ENCODE measurements at places on chromosomes 13 and 19. TPM values are rescaled to one million over a fixed set of nuclear protein-coding genes. Genes with fewer than 3 reads are reported as not detected.

DNA sequence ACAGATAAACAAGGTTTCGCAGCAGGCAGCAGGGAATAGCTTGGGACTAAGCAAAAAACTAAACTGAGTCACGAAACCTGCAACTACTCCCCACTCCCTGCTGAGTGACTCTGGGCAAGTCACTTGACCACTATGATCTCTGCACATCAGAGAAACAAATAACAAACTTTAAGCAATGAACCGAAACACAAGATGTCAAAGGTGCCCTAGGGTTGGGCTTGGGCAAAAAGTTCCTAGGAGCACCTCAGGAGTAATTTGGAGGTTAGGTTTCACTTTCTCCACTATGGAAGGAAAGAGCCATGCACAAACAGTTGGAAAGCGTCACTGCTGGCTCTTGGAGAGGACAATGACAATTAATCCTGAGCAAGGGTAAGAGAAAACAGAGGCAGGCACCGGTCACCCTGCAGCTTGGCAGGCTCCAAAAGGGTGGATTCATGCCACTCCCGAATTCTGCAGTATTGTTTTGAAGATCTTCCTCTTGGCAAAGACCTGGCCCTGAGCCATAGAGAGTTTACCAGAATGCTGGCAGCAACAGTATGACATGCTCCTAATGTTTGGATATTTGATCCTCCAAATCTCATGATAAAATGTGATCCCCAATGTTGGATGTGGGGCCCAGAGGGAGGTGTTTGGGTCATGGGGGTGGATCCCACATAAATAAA is 60.3 kb downstream of the CRYL1 start:
- ATAC-seq = no peak

LRRC4B gene
- total RNA-seq = not detected

PRRG2 gene
- total RNA-seq = 3.8 TPM

GRCh38 chr13:107461751-107462150 is 753.6 kb downstream of the LIG4 start:
- no peak for ATAC-seq

IGFL1 gene
- total RNA-seq = not detected

- ATAC-seq = no peak
Observed at GRCh38 chr13:100917011-100917410, 242.4 kb upstream of the TMTC4 start.

GRCh38 chr13:48456546-48456945 is 43.6 kb upstream of the LPAR6 start:
- no peak for ATAC-seq

GRCh38 chr13:75217949-75218348 is 264.0 kb downstream of the TBC1D4 start:
- ATAC-seq = no peak

GRCh38 chr13:107330484-107330883 is 762.5 kb upstream of the ARGLU1 start:
- no peak for ATAC-seq

S1PR2 gene
- total RNA-seq = 7.9 TPM

ZNF302 gene
- total RNA-seq = 7.7 TPM

TECR gene
- 139 TPM for total RNA-seq

- ATAC-seq = no peak
Observed at GRCh38 chr13:45219938-45220375, 19.1 kb upstream of the KCTD4 start.

DNA sequence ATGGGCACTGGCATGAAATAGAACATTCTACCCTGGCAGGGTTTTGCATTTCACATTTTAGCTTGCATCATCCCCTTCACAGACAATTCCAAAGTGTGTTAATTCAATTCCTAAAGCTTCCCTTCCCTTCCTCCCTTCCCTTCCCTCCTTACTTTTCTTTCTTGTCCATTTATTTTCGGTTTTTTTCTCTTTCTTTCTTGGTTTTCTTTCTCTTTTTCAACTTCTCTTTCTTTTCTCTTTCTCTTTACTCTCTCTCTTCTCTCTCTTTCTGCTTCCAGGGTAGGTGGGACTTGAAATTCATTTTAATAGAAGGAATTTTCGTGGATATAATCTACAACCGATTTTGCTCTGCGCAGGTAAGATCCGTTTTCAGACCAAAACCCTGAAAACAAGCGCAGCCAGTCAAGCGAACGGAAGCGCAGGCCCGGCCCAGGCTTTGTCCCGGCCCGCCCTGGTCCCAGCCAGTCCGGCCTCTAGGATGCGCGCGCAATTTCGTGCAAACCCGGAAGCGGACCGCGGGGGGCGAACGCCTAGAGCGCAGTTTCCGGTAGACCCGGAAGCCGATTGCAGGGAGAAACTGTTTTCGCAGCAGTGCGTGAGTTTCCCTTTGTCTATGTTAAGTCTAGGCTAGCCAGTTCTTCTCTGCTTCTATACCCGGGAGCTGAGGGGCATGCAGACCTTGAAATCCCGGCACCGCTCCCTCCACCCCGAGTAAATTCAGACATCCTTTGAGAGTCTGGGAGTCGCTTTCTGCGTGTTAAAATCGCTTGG is at the start of gene ZNF528:
Gene ZNF528 (plus strand): TSS at position 540 of the 771 bp plus-strand sequence. CDS start 4,165 bp downstream, outside the sequence.
- peak; percentile 100 for ATAC-seq

DNA sequence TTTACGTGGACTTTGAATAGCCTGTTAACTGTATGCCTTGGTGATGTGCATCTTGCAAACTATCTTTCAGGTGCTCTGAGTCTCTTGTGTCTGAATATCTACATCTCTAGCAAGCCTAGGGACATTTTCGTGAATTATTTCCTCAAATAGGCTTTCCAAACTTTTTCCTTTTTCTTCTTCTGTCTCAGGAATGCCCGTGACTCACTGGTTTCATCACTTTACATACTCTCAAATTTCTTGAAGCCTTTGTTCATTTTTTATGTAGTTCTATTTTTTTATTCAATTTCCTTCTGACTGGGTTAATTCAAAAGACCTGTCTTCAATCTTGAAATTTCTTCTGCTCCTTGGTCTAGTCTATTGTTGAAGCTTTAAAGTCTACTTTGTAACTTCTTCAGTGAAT is 332.2 kb downstream of the OXGR1 start:
- no peak for ATAC-seq

DNA sequence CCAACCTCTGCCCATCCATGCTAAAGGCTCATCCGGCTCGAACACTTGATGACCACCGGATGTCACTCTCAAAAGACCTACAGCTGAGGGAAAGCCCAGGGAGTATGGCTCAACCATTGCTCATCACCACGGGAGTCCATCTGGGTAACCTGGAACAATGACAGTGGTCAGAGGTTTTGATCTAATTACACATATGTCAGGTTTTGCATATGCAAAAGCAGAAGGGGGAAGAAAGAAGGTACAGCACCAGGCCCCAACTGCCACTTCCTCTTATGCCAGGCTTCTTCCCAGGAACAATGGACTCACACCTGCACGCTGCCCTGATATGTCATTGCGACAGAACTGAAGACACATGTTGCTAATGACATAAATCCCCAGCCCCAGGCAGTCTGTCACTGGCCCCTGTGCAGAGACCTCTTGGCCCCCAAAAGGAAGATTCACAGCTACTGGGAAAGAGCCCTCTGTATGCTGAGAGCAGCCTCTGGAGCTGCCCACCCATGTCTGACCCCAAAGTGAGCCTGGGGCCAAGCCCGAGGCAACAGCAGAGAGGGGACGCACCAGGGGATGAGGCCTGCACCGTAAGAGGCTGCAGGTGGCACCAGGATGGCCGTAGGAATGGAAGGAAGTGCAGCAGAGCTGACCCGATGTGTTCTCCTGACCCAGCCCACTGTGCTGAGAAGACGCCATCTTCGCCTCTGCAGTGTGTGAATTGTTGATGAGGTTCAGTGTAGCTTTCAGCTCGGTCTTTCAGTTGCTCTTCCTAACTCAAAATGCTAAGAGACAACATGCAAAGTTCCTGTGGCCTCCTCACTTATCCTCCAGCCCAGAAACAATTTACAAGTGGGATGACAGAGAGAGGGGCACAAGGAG is 26.3 kb downstream of the EPS15L1 start:
- ATAC-seq = peak; percentile 56

DNA sequence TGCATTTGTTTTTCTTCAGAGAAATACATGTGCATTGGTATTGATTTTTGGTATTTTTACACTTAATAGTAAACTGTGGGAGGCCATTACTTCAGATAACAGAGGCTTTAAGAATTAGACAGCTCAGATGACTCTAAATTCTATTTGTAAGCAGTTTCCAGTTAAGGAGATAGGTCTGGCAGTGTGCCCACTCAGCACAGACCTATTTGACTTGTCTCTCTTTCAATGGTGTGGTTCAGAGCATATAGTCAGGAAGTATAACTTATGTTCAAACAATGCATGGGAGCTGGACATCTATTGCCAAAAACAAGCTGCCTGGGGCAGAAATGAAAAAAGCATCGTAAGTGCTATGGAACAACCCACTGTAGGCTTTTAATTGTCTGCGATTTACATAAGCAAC is 370.7 kb downstream of the HS6ST3 start:
- no peak for ATAC-seq

- no peak for ATAC-seq
Observed at GRCh38 chr19:5247957-5248705, 92.5 kb downstream of the PTPRS start.

SEMA6B gene
- total RNA-seq = 0.05 TPM

DNA sequence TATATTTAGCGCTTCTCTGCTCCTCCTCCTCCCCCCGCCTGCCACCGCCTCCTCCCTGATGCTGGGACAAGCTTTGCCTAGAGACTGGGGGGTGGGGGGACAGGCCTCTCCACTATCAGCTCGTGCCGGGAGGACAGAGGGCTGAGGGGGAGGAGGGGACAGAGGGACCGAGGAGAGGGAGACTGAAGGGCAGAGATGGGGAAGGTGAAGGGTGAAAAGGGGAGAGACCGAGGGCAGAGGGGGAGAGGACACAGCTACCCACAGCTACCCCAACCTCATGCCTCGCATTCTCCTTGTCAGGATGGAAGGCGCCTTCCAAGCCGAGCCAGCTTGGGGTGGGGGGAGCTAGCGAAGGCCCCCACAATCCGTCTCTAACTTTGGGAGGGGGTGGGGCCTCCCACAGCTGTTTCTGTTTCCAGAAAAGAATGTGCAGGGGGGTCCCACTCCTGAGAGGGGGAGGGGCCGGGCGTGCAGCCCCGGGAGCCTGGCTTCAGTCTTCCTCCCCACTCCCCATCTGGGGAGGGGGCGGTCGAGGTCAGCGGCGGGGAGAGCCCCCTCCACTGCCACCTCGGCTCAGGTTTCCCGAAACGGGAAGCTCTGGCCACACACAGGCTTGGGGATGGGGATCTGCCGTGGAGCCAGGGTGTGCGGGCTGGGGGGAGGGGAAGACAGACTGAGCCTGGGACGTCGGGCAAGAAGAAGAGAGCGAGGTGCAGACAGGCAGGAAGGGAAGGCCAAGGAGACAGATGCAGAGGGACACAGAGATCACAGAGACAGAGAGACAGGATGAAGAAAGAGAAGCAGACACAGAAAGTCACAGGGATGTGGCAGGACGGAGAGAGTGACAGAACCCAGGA is 1.6 kb downstream of the DACT3 start:
- no peak for ATAC-seq

ABHD17A gene
- total RNA-seq = 109 TPM

KCNC3 gene
- total RNA-seq = 18.8 TPM

LYPD3 gene
- total RNA-seq = 3.0 TPM

DNA sequence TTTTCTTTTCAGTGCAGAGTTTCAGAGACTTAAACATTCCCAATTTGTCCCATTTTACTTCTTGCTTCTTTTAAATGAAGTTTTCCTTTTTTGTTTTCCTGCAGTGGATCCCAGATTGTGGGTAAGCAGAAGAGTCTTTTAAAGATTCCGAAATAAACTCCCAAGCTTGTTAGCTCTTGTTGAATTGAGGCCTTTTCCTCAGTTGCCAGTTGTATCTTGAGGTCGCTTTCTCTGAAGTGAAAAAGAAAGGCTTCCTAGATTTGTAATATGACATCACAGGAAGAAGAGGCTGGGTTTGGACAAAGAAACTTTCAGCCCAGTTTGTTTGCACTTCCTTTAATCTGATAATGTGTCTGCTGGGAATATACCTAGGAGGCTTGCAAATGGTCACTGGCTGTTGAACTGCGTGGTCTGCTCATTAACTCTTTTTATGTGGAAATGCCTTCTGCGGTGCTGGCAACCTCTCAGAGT is at the start of gene LPAR6:
Gene LPAR6 (minus strand): TSS at position 233 of the 471 bp plus-strand sequence. CDS start 690 bp downstream, outside the sequence.
- peak; percentile 53 for ATAC-seq

- no peak for ATAC-seq
Observed at GRCh38 chr13:44017756-44018309, 138.1 kb downstream of the LACC1 start.

DNA sequence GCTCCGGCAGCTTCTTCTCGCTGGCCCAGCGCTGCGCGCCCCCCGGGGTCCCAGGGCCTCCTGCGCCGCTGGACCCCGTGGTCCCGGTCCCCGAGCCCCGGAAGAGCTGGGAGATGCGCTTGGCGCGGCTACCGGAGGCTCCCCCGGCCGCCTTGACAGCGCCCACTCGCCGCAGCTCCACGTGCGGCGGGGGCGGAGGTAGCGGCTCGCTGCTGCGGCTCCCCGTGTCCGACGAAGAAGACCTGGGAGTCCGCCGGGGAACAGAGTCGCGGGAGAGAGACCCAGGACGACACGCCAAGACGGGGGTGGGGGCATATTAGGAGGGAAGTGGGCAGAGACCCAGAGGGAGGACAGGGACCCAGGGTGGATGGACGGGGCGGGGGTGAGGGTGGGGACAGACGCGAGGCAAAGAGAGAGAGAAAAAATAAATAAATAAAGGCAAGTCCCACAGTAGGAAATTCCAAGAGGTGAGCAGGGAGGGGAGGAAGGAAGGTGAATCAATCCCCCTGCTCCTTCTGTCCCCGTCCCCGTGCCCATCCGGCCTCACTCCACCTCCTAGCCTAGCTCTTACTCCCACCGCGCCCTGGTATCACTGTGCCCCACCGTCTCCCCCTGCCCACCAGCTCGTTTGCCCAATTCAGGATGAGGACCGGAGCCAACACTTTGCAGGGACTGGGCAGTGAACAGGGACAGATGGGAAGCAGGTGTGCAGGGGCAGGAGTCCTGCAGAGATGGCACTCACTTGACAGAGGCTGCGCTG is 826 bp downstream of the RASIP1 start:
- no peak for ATAC-seq

GRCh38 chr19:6543866-6544347 is 13.1 kb downstream of the TNFSF9 start:
- peak; percentile 29 for ATAC-seq

GRCh38 chr19:19160461-19161035 is 9.5 kb downstream of the MEF2B start:
- no peak for ATAC-seq

DNA sequence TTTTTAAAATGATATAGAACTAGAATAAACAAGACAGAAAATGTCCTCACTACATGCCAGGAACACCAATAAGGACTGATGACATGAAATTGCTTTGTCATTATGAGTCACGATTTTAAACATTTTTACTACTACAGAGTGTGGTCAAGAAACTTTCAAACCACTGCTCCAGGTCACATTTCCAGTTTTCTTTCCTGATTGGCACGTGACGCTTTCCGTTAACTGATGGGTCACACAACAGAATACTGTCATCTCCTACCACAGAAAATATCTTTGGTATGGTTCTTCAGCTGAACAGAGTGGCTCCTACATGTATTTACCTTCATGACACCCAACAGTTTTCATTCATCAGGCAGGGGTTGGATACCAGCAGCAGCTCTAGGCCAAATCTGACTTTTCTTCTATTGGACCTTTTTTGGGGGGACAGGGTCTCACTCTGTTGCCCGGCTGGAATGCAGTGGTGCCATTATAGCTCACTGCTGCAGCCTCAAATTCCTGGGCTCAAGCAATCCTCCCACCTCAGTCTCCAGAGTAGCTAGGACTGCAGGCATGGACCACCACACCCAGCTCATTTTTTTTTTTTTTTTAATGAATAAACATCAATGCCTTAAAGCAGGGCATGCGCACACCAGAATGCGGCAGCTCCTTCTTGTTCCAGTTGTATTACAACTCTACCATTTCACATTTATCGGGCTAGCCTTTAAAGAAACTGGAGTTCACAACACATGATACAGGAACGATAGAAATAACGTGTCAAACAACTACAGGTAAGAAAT is 147.4 kb downstream of the RNF17 start:
- peak; percentile 88 for ATAC-seq

F10 gene
- not detected for total RNA-seq
